ENCODE measurements at places on chromosomes 4 and X. TPM values are rescaled to one million over a fixed set of nuclear protein-coding genes. Genes with fewer than 3 reads are reported as not detected.

Gene FAM236B
- not detected for total RNA-seq

Gene PTTG2
- 2.6 TPM for total RNA-seq

Gene RBM3
- total RNA-seq, result 280 TPM

Gene STARD8
- 9.1 TPM for total RNA-seq

Gene DCLK2
- total RNA-seq, result 5.6 TPM

Gene PRICKLE3
- 8.0 TPM for total RNA-seq

Gene NUP62CL
- total RNA-seq, result not detected

Gene CPLX1
- total RNA-seq, result 5.1 TPM

Gene TCEAL7
- 7.5 TPM for total RNA-seq

Gene RRAGB
- 19.3 TPM for total RNA-seq

Gene ADRA2C
- 61.5 TPM for total RNA-seq

Gene SAGE1
- not detected for total RNA-seq

Gene INPP4B
- total RNA-seq, result 25.7 TPM

Gene NLGN4X
- 0.90 TPM for total RNA-seq

Gene PCYT1B
- 1.1 TPM for total RNA-seq

Gene F11
- total RNA-seq, result 0.74 TPM

Gene MAGEA6
- total RNA-seq, result not detected

Gene ZFYVE28
- 8.4 TPM for total RNA-seq

Gene PROM1
- total RNA-seq, result not detected

Gene ETNPPL
- total RNA-seq, result not detected

Gene CYTL1
- total RNA-seq, result 1.2 TPM

Gene NEK1
- 19.9 TPM for total RNA-seq

Gene ARHGAP6
- 19.6 TPM for total RNA-seq

Gene WDFY3
- 105 TPM for total RNA-seq

Gene AKAP14
- total RNA-seq, result not detected

Gene ADH4
- total RNA-seq, result 1.3 TPM

Gene TMPRSS11F
- not detected for total RNA-seq

Gene CT45A1
- total RNA-seq, result not detected

Gene FOXP3
- total RNA-seq, result not detected

Gene XPNPEP2
- total RNA-seq, result 11.3 TPM

Gene LONRF3
- 3.1 TPM for total RNA-seq

Gene NWD2
- total RNA-seq, result not detected

Gene SLC16A2
- 18.4 TPM for total RNA-seq

Gene NSDHL
- 10.7 TPM for total RNA-seq

Gene RXFP1
- 9.3 TPM for total RNA-seq

Gene MTMR1
- 15.6 TPM for total RNA-seq

Gene DDIT4L
- 9.8 TPM for total RNA-seq

Gene ALB
- total RNA-seq, result 0.43 TPM

Gene CYSLTR1
- 6.8 TPM for total RNA-seq

Gene STS
- total RNA-seq, result 13.7 TPM

Gene SMPX
- total RNA-seq, result not detected

Gene PLAC1
- total RNA-seq, result not detected

Gene BEX2
- 0.57 TPM for total RNA-seq

Gene FAM184B
- total RNA-seq, result not detected
